ENCODE measurements at places on chromosomes 11 and 22. TPM values are rescaled to one million over a fixed set of nuclear protein-coding genes. Genes with fewer than 3 reads are reported as not detected.

Gene BRMS1
- total RNA-seq = 53.2 TPM

Gene TNRC6B
- total RNA-seq = 62.9 TPM

Gene FXYD2
- total RNA-seq = 24.3 TPM

- H3K36me3 ChIP-seq = no peaks in the 10 kb centered on the region
- peaks cover 2% of the 10 kb centered on the region for H3K4me1 ChIP-seq
- no peak overlapping the region for H3K27ac ChIP-seq
- no peak for DNase-seq
Observed at GRCh38 chr22:36017651-36018091, 11.0 kb downstream of the RBFOX2 start.

DNA sequence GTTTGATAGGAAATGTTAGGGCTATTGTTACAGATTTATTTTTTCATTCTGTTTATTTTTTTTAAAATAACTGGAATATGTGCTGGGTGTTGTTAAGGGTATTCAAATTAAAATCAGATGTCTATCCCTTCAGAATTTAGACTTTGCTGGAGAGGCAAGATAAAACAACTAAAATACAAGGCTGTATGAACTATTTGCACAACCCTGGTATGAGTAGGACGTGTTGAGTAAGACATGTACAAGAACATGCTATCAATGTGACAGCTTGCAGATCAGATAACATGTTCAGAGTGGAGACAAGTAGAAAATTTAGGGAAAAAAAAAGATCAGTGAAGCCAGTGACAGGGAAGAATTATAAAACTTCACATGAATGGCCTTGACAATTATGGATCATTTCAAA lies 853.5 kb downstream of the METTL15 start:
- no peak for DNase-seq
- no peak overlapping the region for H3K4me3 ChIP-seq
- H3K36me3 ChIP-seq = no peaks in the 10 kb centered on the region

DNA sequence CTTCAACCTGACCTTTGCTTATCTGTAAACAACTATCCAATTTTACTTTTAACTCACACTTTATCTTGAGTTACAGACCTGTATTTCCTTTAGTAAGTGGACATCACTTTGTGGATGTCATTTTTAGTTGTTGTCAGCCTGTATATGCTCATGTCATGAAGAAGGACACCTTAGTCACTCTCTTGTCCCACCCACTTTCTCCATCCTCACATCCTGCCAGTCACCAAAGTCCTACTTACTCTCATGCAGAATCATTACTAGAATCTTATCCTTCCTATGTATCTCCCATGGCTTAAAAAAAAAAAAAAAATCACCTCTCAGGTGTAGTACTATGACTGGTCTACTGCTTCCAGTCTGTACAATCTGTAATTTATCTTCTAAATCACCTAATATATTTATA lies 43.3 kb downstream of the SESN3 start:
- H3K4me3 ChIP-seq = no peak overlapping the region
- no peaks in the 10 kb centered on the region for H3K27me3 ChIP-seq
- no peak for DNase-seq
- no peak overlapping the region for H3K27ac ChIP-seq
- H3K36me3 ChIP-seq = peaks cover 40% of the 10 kb centered on the region
- H3K4me1 ChIP-seq = no peaks in the 10 kb centered on the region

- no peak for DNase-seq
- peak overlapping the region; percentile 13 for H3K27ac ChIP-seq
- H3K4me3 ChIP-seq = no peak overlapping the region
- peaks cover 60% of the 10 kb centered on the region for H3K36me3 ChIP-seq
- H3K27me3 ChIP-seq = no peaks in the 10 kb centered on the region
Observed at GRCh38 chr11:213111-213510, 5.6 kb downstream of the RIC8A start.

GRCh38 chr11:66131937-66132632 lies 62.0 kb downstream of the PACS1 start:
- no peak overlapping the region for H3K4me3 ChIP-seq
- H3K27ac ChIP-seq = no peak overlapping the region
- H3K27me3 ChIP-seq = no peaks in the 10 kb centered on the region
- H3K4me1 ChIP-seq = peaks cover 47% of the 10 kb centered on the region

- peaks cover 66% of the 10 kb centered on the region for H3K4me1 ChIP-seq
- no peaks in the 10 kb centered on the region for H3K27me3 ChIP-seq
- no peak for DNase-seq
- H3K4me3 ChIP-seq = no peak overlapping the region
- peak overlapping the region; percentile 73 for H3K27ac ChIP-seq
Observed at GRCh38 chr11:12156301-12157140, 46.1 kb downstream of the MICAL2 start.

DNA sequence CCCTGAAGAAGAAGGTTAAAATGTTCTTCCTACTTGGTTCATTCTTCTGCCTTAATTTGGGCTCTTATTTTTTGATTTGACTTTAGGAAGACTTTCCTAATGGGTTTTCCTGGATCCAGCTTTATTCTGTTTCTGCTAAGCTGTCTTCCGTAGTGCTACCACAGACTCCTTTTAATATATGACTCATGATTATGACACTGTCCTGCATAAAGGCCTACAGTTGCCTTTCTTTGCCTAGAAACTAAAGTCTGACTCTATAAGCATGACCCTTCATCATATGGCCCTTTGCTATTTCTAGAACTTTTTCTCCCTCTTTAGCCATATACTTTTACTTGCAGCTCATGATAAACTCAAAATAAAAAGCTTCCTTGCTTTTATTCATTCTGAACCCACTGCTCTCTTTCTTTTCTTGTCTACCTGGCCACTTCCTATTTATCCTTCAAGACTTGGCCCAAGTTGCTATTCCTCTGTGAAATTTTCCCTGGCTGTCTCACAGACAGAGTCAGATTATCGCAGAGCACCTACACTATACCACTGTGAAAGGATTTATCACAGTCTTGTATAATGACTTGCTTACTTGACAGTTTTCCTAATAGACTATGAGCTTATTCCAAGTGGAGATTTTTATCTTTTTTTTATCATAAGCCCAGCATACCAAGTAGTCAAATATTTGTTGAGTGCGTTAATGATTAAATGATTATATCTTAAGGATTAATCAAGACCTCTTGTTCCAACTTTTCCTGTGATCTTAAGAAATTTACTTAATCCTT lies 24.7 kb downstream of the TBCEL start:
- no peak overlapping the region for H3K27ac ChIP-seq
- H3K27me3 ChIP-seq = no peaks in the 10 kb centered on the region
- DNase-seq = no peak
- H3K4me1 ChIP-seq = no peaks in the 10 kb centered on the region

GRCh38 chr11:90124371-90124770 lies 10.1 kb upstream of the NAALAD2 start:
- H3K4me1 ChIP-seq = no peaks in the 10 kb centered on the region
- no peak overlapping the region for H3K4me3 ChIP-seq
- no peak overlapping the region for H3K27ac ChIP-seq
- peaks cover 3% of the 10 kb centered on the region for H3K27me3 ChIP-seq
- DNase-seq = no peak
